Skin of body (tissue), 3 donors: ENCODE measurements at places on chromosomes 7 and 10.

- no peak for DNase-seq
Observed at GRCh38 chr10:85620807-85621206, 745.8 kb downstream of the GRID1 start.

DNA sequence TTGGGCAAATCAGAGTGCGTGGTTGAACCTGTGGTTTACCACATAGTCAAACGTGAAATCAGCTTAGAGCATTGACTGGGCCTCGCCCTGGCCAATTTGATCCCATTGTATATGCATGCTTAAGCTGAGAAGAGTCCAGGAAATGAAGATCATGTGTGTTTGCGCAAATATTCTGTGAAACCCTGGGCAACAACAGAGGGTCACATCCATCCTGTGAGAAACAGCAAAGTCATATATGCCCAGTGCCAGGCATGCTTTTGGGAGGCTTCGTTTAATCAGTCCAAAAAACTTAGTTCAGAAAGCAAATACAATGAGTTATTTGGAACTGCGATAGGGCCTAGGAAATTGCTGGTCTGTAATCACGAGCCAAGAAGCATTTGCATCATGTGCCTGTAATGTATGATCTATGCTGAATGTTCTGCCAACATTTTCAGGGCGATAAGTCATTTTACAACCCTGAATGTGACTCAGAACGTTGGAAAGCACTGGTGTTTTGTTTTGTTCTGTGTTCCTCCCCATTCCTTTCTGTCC lies 412.1 kb upstream of the CELF2 start:
- DNase-seq, result peak; percentile 92

- DNase-seq, result no peak
Observed at GRCh38 chr7:54955696-54956420, 63.0 kb upstream of the EGFR start.

DNA sequence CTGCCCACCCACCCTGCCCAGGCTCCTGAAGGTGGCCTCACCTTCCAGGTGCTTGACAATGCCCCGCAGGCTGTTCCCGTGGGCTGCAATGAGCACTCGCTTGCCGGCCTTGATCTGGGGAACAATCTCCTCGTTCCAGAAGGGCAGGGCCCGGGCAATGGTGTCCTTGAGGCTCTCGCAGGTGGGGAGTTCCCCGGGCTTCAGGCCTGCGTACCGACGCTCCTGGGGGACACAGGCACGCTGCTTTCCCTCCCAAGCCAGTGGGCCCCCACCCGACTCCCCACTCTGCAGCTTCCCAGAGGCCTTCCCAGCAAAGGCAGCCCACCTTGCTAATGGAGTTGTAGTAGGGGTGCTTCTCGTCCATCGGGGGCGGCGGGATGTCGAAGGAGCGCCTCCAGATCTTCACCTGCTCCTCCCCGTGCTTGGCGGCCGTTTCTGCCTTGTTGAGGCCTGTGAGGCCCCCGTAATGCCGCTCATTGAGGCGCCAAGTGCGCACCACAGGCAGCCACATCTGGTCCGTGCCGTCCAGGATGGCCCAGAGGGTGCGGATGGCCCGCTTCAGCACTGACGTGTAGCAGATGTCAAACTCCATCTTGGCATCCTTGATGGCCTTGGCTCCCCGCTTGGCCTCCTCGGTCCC lies 456 bp downstream of the PGAM2 start:
- DNase-seq, result no peak

DNA sequence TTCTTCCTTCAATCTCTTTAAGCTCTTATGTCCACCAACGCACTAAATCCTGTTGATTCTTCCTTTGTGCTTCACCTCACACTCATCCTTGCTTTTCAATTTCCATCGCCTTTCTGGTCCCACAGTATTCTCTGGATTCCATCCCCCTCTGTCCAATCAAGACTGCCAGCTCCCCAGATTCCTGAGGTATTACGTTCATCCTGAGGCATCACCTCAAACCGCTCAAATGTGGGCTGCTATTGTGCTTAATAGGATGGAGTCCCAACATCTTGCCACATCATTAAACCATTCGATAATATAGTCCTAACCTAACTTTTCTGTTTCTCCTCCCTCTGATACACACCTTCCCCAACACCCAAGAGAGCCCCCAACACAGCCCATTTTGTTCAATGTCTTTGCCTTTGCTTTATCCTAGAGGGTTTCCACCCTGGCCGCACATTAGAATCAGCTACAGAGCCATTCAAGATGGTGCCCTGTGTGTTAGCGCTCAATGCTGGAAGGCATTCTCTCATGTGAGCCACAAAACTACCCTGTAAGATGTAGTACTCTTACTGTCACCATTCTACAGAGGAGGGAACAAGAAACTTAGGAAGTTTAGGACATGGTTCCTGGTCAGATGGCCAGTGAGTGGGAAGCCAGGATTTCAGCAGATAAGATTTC lies 79.5 kb upstream of the LEP start:
- no peak for DNase-seq

- no peak for DNase-seq
Observed at GRCh38 chr10:71393841-71394475, 2.8 kb upstream of the CDH23 start.

DNA sequence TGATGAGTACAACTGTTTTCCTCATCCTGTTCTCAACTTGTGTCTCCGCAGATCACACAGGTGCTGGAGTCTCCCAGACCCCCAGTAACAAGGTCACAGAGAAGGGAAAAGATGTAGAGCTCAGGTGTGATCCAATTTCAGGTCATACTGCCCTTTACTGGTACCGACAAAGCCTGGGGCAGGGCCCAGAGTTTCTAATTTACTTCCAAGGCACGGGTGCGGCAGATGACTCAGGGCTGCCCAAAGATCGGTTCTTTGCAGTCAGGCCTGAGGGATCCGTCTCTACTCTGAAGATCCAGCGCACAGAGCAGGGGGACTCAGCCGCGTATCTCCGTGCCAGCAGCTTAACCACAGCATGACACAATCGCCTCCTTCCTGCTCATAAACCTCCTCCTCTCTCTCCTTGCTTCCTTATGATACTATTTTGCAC lies 126.7 kb upstream of the PRSS58 start:
- no peak for DNase-seq

- no peak for DNase-seq
Observed at GRCh38 chr7:146375170-146375569, 258.6 kb downstream of the CNTNAP2 start.

DNA sequence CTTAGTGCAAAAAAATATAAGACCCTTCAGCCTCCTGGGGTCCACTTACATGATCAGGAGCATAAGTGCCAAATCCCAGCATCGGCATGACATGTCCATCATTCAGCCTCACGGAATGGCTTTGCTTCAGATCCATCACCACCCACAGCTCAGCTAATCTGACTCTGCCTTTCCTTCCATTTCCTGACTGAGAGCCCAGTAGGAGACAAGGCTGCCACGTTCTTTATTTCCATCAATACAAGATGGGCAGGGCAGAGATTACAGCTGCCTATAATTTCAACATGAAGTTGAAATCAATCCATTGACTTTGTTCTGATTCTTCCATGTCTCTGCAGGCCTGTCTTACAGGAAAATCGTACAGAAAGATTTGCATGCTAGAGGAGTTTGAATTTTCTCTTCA lies 76.4 kb upstream of the UCN3 start:
- no peak for DNase-seq

DNA sequence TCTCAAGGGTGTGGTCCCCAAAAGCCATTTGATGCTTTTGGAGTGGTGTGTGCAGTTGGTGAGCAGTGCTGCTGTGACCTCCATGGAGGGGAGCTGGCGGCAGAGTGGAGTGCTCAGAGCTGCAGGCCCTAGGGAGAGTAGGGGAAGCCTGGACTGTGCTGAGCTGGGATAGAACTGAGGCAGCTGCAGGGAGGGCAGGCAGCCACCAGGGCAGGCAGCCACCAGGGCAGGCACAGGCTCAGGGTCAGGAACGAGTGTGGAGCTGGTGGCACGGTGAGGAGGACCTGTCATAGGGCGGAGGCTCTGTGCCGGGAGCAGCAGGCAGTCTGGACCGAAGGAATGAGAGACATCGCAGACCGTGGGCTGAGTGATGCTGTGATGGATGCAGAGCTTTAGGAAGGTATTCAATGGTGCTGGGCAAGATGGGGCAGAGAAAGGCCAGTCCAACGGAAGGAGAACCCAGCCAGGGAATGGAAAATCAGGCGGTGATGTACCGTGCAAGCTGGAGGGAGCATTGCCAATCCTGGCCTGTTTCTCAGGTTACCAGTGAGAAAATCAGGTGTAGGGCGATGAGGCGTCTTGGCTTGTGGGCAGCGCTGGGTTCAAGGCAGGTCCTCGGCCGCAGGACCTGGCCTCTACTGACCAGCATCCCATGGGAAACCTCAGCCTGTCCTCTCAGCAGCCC lies 152.6 kb downstream of the CAMK1D start:
- no peak for DNase-seq

GRCh38 chr7:30472784-30473775 lies 5.5 kb downstream of the NOD1 start:
- peak; percentile 68 for DNase-seq

DNA sequence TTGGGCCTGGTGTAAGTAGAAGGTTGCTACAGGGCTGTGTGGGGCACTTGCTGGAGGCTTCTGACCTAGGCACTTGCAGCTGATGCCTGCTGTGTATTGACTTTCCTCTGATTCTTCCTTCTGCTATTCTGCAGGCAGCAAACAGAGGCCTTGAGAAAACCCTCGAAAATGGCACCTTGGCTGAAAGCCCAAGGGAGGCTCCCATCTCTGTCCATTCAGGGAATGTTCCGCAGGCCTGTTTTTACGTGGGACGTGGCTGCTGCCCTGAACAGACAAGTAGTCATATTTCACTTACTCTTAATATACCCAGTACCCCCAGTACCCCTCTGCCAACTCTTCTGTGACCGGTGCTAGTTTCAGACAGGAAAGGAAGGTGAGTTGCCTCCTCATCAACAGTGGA lies 664.7 kb downstream of the INHBA start:
- no peak for DNase-seq

DNA sequence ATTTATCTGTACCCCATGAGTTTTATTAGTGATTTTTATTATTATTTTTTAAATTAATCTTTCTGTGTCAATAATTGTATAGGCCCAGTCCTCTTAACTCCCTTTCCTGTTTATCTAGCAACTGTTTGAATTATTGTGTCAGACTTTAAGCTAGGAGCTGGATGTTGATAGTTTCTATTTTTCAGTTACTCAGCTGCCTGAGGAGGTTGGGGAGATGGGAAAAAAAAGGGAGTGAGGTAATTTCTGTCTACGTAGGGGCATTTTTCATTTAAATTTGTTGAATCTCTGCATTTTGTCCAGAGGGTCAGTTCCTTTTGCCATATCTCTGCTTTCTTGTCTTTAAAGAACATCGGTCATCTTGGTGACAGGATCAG lies 5.0 kb upstream of the ZNF518A start:
- no peak for DNase-seq

- DNase-seq, result no peak
Observed at GRCh38 chr7:127807340-127807739, 155.3 kb downstream of the SND1 start.

DNA sequence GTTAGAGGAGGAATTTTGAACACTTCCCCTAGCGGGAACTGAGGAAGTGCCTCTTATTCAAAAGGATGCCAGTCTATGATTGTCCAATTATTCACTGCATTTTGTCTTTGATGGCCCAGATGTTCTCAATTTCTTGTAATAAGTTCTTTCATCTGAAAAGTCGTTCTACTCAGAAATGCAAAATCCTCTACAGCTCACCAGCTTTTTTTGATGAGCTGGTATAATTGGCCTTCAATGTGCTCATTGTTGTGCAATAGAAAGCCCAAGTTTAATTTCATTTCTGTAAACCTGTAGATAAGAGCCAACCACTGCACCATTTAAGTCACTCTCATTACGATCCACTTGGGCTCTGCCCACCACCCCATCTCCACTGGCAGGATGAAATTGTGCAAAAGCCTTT lies 978.7 kb upstream of the AUTS2 start:
- no peak for DNase-seq

DNA sequence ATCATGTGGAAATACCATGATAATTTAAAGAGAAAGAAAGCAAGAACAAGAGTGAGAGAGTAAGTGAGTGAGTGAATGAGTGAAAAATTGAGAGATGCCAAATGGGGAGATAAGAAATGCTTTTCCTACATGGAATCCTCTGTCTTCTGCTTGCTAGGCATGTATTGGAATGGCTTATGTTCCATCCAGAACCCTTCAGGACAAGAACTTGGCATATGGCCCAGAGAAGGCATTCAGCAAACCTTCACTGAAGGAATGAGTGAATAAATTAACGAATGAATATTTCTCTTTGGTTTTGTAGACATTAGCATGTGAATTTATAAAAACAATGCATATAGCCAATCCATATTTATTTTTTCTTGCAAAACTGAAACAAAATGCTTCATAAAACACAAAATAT lies 162.2 kb downstream of the LRRTM3 start:
- DNase-seq, result no peak

GRCh38 chr7:134891262-134891695 lies 95.0 kb upstream of the AGBL3 start:
- peak; percentile 94 for DNase-seq

GRCh38 chr10:75179657-75180177 lies 30.9 kb upstream of the VDAC2 start:
- DNase-seq, result no peak

DNA sequence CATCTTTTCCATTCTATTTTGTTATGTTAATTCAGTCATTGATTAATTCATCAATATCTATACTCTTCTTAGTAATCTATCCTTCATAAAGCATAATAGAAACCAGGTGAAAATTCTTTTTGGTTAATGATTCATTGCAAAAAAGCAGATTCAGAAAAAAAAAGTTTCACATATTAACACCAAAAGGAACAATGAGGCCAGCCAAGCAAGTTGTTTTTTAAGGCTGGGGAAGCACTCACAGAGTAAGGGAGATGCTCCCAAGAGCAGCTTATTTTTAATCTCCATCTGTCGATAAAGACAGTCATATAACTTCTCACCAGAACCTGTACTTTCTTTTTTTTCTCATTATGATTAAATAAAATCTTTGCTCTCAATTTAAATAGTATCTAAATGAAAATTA lies 95.8 kb downstream of the CACNA2D1 start:
- DNase-seq, result no peak

DNA sequence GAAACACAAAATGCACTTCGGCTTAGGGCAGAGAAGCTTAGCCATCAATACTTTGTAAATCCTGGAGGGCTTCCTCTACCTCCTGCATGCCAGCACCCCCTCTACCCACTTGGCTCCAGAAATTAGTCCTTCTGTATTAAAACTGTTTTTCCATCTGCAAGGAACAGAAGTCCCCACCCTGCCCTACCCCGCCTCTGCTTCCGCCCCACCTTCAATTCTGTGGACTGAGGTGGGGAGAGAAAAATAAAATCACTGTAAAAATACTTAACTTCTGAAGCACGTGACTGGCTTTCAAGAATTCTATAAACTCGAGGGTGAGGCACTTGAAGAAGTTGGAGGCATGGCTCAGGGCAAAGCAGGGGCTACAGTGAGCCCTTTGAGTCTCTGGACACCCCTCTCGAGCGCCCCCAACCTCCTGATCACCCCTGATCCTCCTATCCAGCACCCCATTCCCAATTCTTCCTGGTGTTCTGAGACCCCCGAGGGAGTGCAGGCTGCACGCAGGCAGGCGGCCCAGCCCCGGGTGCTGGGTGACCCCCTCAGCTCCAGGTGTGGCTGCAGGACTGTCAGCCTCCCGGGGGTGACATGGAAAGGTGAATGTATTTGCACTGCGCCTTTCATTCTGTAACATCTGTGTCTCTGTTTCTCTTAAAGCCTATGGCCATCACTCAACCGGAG lies 7.3 kb upstream of the KIAA1217 start:
- no peak for DNase-seq

GRCh38 chr7:69651101-69651590 lies 52.9 kb downstream of the AUTS2 start:
- DNase-seq, result no peak

- no peak for DNase-seq
Observed at GRCh38 chr7:107047902-107048782, 3.6 kb downstream of the PRKAR2B start.

GRCh38 chr7:137839903-137840779 lies 6.6 kb downstream of the DGKI start:
- no peak for DNase-seq
